ENCODE measurements at places on chromosomes 13 and 19.

DNA sequence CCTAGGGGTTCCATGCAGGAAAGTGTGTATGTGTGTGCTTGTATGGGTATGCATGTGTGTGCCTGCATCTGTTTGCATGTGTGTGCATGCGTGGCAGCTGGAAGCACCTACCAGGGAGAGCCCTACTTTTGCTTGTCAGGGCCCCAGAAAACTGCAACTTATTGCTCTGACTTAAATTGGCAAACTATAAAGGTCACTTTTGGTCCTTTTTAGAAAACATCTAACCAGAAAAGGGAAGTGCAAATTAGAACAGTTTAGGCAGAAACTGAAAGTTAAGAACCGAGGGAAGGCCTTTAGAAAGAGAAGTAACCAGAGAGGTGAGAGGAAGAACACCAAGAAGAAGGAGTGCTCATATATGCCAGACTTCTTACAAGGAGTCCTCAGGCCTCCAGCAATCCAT, 32.5 kb downstream of the DLEU7 start:
- no peak for DNase-seq

- DNase-seq = no peak
Observed at GRCh38 chr19:46626446-46626845, 1.6 kb upstream of the PTGIR start.

DNA sequence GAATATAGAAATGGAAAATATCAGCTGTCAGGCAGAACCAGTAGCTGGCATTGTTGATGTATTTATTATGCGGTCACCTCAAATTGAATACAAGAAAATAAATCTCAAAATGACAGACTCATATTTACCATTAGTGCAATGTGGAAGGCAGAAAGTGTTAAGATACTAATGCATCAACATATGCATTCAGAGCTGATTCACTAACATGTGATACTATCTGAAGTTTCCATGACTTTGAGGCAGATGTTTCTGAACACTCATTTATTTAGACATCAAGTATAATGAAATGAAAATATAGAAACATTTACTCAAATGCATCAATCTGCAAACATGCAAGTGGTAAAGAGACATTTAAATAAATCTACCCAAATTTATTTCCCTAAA, 474.2 kb upstream of the SLC10A2 start:
- no peak for DNase-seq

DNA sequence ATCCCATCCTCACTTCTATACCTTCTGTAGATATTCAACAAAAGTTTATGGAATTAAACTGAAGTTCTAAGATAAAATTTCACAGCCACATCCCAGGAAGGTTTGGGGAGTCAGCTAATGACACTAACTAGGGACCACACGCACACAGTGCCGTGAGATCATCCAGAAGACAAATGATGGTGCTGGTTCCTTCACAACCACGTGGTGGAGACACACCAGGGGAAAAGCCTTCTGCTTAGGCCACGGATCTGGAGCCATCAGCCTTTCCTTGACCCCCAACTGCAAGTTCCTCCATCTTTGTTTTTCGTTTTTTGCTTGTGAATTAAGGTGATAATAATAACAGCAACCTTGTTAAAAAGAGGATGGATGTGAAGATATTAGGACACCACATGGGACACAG, 241.6 kb upstream of the MAB21L1 start:
- no peak for DNase-seq

DNA sequence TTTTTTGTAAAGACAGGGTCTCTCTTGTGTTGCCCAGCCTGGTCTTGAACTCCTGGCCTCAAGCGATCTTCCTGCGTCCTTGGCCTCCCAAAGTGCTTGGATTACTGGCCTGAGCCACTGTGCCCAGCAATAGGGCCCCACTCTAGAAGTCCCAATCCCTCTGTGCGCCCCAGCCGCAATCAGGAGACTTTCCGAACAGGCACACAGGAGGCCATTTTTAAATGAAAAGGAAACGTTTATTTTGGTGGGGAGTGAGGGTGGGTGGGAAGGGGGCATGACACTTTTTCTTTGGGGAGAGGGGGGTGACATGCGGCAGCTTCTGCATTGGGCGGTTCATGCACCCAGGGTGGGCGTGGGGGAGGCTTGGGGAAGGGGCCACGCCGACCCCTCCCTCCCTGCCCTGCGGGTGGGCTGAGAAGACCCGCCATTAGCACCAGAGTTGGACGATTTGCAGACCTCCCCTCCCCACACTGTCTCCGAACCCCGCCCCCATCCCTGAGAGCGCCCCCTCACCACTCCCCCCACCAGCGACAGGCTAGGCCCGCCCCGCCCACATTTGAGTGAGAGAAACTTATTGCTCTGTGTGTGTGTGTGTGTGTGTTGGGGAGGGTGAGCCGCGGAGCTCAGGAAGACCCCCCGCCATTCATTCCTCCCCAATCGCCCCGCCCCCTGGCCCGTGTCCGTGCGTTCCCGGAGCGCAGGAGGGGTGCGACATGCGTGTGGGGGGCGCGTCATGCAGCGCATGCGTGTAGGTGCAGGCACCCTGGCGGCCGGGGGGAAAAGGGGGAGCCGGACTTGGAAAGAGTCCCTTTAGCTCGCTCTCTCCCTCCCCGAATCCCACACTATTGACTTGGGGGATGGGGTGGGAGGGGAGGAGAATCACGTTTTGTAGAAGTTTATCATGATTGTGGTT, 17.2 kb downstream of the KCNC3 start:
- no peak for DNase-seq

GRCh38 chr19:3109491-3109890, 15.3 kb downstream of the GNA11 start:
- DNase-seq = no peak

Data from left renal cortex interstitium (tissue), 4 donors.